Activated CD8-positive, alpha-beta memory T cell treated with anti-CD3 and anti-CD28 coated beads, Interleukin-2, amount 10 ng/mL, durations not matched to agents 7 days and 5 days (primary cell): ENCODE measurements at places on chromosomes 11 and 22. TPM values are rescaled to one million over a fixed set of nuclear protein-coding genes. Genes with fewer than 3 reads are reported as not detected.

Gene PATE2
- not detected for total RNA-seq

Gene PGR
- total RNA-seq: not detected

Gene CST6
- not detected for total RNA-seq

- peak; percentile 92 for DNase-seq
Measured at GRCh38 chr11:62540804-62541701, 5.6 kb downstream of the AHNAK start.

- DNase-seq: peak; percentile 57
Measured at GRCh38 chr22:36447632-36448031, 33.8 kb downstream of the TXN2 start.
